ENCODE measurements at places on chromosomes 1 and 21.

GRCh38 chr1:54520631-54521321, 27.3 kb upstream of the ACOT11 start:
- no peak for DNase-seq

DNA sequence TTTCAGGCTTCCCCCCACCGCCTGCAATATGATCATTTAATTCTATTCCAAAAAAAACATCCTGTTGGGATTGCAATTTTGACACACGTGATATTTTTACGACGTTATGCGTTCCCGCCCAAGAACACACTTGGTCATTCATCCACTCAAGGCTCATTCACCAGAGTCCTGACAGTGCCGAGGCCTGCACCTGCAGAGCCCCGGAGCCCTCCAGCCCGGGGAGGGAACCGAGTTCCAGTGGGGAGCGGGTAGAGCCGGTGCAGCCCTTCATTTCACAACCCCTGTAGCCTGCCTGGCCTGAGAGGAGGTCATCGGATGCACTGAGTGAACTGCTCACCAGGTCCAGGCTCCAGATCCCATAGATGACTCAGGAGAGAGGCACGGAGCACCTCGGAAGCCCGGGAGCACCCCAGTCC, 156.0 kb upstream of the BACE2 start:
- no peak for DNase-seq

DNA sequence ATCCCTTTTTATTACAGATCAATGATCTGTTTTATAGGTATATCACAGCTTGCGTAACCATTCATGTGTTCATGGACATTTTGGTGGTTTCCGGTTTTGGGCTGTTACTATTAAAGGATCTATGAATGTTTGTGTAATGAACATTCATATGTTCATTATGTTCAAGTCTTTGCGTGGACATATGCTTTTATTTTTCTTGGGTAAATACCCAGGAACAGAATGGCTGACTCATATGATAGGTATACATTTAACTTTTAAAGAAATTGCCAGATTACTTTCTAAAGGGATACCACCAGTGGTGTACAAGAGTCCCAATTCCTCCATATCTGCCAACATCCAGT, 73.7 kb downstream of the SPATA46 start:
- DNase-seq, result no peak

GRCh38 chr1:234433563-234434285, 45.3 kb downstream of the TARBP1 start:
- DNase-seq, result no peak

DNA sequence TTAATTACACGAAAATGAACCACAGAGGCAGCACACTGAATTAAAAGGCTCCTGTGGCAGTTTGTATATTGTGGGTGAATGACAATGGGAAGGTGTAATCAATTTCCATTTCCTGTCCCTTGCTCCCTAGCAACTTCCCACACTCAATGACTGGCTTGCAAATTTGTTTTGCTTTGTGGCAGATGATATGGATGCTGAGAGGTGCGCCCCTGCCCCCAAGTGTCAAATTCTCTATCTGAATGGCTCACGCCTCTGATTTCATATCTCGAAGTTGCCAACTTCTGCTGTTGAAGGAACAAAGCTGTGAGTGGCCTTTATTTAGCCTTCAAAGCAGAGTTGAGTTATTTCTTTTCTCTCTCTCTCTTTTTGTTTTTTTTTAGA, 86.0 kb downstream of the FOXD2 start:
- DNase-seq, result no peak

Data from activated naive CD8-positive, alpha-beta T cell treated with anti-CD3 and anti-CD28 coated beads, Interleukin-2, amount 50 U/mL, for 24 hours (primary cell).